NCI-H2171 (cell line): ENCODE measurements at places on chromosomes 4 and X.

DNA sequence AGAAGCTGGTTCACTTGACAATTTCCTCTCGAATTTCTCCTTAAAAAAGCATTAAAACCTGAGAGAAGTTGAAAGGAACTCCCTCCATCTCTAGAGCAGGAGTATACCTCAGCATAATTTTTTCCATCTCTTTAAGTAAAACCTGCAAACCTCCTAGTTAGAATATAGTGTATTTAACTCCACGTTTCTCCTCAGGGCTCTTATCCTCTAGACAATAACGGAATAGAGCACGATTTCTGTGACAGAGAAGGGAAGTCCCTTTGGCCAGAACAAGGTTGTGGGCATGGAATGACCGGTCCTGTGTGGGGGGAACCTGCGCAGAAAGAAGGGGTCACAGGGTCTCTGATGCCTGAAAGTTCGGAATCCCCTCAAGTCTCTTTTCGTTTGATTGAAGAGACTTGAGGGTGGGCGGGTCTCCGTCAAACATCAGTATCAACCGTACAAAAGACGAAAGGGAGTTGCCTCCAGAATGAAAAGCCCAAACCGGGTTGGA, 697 bp downstream of the ZNF280C start:
- no peak for DNase-seq

- no peak for DNase-seq
Observed at GRCh38 chrX:16075087-16075486, 48.3 kb upstream of the GRPR start.

- no peak for DNase-seq
Observed at GRCh38 chr4:93983140-93983539, 154.6 kb downstream of the ATOH1 start.

GRCh38 chr4:138494931-138495330, 252.8 kb upstream of the SLC7A11 start:
- no peak for DNase-seq

GRCh38 chr4:91170768-91171167, 1043.6 kb downstream of the CCSER1 start:
- no peak for DNase-seq

DNA sequence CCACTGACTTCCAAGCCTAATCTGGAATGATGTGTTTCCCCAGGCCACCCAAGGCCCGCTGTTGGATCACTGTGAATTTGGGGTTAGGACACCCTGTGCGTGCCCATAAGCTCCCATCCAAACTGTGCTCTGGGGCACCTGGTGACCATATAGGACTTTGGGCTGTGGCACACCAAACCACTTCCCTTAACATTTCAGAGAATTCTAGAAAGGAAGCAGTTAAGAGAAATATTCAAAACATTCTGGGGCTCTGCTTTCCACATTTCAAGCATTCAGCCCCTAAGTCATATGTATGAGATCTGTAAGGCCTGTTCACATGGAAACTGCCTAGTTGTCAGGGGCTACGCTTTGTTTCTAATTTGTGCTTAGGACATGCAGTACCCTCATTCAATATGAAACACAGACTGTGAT, 14.4 kb downstream of the VGLL1 start:
- DNase-seq, result no peak

DNA sequence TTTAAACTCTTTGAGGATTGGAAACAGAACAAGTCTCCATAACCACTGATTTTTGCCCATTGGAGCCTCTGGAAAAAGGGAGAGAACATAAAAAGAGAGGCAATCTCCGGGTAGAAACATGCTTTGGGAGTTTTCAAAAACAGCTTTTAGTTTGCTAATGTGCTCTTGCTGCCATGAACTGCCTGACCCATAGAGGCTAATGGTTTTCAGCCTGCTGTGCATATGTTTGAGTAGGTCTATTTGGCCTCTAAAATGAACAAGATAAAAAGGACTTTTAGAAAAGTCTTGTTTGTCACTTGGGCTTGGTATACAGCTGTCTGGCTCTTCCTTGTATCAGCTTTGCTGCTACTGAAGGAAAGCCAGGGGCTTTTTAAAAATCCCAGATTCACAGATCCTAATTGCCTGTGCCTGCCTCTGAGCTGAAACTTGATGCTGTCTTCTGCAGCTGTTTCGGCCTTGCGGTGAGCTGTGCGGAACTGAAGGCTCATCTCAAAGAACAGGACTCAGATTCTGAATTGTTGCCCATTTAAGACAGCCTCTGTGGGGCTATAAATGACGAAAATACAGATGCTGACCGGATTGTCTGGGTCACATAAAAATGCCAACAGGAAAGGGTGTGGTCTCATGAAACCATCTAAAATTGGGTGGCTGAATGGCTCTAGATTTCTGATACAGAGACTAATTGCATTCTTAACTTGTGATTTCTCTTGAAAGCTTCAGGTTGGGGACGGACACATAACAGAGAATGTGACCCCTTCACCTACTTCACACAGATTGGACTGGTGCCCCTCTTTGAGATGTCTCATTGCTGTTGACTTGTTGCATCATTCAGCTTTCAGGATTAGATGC, 18.4 kb upstream of the ZNF41 start:
- no peak for DNase-seq

GRCh38 chr4:144646523-144647094, 653 bp downstream of the HHIP start:
- no peak for DNase-seq
